ENCODE measurements at places on chromosomes 7 and 10.

- no peak for DNase-seq
Measured at GRCh38 chr10:98170249-98171117, 36.0 kb downstream of the R3HCC1L start.

DNA sequence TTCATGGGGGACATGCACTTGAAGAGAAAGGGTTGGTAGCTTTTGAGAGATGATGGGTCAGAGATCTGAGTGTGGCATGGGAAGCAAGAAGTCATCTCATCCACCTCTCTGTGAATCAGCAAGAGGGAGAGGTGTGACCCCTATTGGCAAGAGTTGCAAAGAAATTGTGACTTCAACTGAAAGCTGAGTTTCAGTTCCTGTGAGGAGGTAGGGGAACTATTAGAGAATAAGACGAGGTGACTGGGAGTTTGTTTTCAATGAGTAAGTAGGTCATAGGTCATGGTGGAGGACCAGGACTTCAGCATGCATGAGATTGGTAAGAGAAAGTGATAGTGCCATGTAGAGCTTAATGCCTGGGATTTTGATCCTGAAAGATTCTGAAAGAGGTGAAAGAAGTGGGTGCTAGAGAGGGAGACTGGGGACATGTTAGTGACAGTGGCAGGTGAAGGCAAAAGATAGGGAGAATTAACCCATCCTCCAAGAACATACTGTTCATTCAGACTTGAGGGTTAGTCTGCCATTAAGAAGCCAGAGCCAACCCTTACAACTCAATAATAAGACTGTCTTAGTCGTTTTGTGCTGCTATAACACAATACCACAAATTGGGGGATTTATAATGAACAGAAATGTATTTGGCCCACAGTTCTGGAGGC lies 75.5 kb upstream of the CAPZA2 start:
- DNase-seq, result no peak

DNA sequence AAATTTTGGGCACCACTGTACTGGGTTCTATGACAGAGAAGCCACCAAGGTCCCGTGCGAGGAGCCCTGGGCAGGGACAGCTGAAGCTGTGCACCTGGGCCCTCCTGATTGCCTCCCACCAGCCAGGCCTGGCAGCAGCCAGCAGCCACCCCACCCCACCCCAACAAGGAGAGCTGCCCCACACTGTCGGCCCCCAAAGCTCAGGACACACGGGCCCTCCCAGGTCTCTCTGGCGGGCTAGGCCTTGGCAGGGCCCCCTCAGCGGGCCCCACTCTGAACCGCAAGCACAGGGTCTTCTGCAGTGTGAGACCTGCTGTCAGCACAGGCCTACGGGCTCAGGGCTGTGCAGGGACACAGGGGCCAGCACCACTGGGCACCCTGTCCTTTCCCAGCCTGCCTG lies 5.5 kb downstream of the GPR146 start:
- no peak for DNase-seq

DNA sequence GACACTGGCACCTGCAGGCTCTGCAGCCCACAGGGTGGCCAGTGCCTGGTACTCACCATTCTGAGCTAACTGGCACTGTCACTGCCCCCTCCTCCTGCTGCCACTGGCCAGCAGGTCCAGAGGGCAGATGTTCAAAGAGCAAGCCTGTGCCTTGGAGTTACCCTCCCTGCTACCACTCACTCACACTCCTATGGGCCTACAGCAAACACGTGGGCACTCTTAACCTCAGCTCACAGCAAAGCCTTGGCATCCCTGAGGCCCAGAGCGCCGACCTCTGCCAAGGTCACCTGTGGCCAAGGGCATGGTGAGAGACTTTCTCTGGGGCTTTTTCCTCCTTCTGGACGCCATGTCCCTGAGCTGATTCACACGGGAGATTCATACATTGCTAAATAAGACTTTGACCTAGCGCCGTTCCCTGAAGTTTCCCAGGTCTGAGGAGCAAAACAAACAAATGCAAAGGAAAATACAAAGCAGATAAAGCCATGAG lies 270.0 kb upstream of the PPP2R2D start:
- DNase-seq, result peak; percentile 77

- DNase-seq, result no peak
Measured at GRCh38 chr10:58740620-58741369, 228.1 kb downstream of the BICC1 start.

- peak; percentile 14 for DNase-seq
Measured at GRCh38 chr7:72805526-72806494, 22.2 kb downstream of the TYW1B start.

GRCh38 chr7:14691597-14692203 lies 210.9 kb downstream of the DGKB start:
- no peak for DNase-seq

- no peak for DNase-seq
Measured at GRCh38 chr10:96878057-96878456, 46.0 kb downstream of the LCOR start.

DNA sequence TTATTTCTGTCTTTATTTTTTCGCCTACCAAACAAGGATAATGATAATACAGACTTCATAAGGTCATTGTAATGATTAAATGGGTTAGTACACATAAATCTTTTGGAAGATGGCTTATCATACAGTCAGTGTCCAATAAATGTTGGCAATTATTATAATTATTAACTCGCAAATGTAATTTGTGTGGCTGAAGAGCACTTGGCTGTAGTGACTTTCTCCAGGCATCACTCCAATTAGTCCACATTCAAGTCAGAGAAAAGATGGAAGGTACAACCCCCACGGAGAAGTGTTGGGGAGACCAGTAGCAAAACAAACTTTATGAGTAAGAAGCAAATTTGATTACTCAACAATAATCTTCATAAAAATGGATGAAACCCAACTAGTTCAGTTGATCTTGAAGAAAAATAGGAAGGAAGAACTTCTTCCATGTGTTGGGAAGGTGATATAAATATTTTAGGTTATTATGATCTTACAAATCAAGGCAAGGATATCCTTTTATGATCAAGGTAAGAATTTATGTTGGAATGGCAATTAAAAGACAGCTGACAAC lies 5.1 kb downstream of the AOAH start:
- no peak for DNase-seq

DNA sequence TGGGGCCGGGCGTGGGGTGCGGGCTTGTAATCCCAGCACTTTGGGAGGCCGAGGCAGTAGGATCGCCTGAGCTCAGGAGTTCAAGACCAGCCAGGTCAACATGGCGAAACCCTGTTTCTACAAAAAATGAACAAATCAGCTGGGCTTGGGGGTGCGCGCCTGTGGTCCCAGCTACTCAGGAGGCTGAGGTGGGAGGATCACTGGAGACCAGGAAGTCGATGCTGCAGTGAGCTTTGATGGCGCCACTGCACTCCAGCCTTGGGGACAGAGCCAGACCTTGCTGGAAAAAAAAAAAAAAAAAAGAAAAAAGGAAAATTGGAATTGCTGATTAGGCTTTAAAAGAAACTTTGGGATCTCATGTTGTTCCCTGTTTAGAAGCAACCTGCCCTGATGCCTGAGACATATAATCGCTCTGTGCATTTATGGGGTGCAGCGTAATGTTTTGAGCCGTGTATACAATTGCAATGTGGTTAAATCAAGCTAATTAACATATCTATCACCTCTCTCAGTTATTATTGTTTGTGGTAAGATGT lies 851 bp downstream of the AKR1E2 start:
- DNase-seq, result no peak

DNA sequence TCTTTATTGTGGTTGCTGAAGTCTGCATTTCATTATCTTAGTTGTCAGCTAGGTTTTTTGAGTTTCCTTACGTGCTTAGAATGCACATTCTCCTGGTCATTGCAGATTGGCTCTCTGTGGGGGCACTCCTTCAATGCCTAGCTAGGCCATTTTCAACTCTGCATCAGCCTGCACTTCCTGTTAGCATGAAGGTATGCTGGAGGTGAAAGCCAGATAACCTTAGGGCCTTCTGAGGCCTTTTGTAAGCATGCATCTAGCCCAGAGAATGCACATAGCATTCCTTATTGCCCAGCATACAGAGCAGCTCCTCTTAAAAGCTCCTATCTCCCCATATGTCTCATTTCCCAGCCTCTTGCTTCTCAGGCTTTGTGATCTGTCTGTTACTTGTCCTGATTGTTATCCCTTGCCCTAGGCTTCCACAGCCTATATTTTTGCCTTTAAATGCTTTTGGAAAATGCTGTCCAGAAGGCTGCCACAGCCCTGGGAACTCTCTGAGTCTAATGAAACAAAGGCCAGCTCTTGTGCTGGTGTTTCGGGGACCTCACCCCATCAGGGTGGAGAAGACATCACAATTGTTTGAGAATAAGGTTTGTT lies 108.1 kb upstream of the IGFBP3 start:
- no peak for DNase-seq

DNA sequence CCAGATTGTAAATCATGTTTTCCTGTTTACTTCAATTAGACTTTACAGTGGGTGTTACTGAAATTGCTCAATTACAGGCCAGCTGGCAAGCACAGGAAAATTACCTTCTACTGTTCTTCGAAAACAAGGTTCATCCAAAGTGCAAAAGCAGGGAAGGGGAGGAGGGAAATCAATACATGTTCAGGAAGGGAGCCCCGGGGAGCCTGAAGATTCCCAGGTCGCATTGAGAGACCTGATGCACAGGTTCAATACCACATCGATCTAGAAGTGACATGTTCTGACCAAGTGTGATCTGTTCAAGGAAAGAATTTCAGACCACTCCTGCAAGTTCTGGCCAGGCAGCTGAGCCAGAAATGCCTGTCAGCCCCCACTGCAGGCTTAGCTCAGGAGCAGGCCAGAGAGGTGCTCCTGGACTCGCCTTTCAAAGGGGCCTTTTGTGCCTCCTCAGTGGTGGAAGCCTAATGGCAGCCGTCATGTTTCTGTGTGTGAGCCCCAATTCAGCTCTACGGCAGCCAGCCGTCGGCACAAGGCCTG lies 35.9 kb downstream of the FAM53B start:
- DNase-seq, result no peak

GRCh38 chr7:1246160-1246870 lies 13.6 kb downstream of the UNCX start:
- no peak for DNase-seq

- no peak for DNase-seq
Measured at GRCh38 chr7:100957832-100958421, 8.6 kb downstream of the MUC3A start.

DNA sequence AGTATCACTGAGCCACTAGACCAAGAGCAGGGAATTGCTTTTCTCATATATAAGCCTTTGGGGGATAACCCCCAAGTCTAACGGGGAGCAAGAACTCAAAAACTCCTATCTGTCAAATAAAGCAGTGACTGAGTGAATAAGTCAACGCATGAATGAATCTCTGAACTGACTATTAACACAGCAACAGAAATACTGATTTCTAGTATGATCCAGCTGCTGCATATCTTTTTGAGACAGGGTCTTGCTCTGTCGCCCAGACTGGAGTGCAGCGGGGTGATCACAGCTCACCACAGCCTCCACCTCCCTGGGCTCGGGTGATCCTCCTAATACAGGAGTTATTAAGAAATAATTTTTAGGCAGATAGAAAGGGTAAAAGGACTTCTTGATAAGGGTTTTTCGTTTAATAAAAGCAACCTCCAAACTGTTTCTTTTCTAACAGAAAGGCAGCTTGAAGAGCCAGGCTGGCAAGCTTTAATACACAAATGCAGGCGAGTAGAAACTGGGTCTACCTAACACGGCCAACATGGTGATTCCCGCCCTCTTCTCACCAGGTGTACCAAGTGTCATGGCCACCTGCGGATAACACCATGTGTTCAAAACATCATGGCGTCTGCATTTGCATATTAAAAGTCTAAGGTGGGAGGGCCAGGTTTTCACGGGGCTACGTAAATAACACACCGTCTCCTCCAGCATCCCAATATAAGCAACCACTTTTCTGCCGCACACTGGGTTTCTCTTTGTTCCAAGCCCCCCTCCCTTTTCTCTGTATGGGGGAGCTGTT lies 631.9 kb downstream of the PARD3 start:
- no peak for DNase-seq

DNA sequence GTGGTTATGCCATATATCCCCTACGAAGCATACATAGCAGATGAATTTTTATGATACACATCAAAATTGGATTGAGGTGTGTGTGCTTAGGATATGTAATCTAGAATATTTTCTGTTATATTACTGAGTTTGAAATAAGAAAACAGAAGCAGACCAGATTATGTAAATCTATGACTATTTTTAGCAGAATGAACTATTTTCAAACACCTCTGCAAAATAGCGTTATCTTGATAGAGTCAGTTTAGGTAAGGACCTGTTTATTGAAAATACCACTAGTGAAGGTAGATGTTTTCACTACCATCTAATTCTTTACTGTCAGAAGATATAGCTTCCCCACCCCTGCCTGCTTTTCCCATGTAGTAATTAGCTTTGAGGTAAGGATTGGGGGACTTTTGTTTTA lies 9.1 kb downstream of the LANCL2 start:
- DNase-seq, result no peak
